ENCODE measurements at places on chromosomes 3 and 15.

DNA sequence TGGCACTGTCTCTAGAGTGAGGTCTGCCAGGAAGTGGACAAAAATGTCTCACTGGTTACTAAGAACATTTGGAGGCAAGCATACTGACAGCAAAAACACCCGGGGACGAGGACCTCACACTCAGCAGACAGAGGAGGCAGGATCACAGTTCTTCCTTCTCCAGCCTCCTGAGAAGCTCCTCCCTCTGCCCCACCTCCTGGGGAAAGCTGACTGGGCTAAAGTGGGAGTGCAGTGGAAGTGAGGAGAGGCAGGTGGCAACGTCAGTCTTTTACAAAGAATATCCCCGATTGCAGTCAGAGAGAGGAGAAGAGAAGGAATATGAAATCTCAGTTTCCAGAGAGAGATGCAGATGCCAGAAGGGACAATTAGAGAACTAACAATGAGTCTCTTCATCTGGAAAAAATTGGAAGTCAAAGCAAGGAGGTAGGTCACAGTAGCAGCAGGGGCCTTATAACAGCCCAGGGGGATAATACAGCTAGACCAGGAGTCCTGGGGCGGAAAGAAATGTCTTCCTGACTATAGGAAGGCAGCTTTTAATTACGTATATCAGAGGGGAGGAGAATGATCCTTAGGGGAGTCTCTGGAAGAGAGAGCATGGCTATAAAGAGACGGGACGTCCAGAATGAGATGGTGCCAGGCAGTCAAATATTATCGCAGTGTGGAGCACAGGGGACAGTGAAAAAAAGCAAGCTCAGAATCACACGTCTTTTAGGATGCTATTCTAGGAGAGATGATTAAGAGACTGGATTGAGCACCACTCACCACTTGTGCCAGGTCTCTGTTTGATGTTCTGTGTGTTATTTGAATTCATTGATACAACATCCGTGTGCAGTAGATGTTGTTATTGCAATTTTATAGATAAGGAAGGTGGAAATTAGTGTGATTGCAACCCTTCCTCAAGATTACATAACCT lies 47.2 kb downstream of the LEO1 start:
- DNase-seq = no peak

DNA sequence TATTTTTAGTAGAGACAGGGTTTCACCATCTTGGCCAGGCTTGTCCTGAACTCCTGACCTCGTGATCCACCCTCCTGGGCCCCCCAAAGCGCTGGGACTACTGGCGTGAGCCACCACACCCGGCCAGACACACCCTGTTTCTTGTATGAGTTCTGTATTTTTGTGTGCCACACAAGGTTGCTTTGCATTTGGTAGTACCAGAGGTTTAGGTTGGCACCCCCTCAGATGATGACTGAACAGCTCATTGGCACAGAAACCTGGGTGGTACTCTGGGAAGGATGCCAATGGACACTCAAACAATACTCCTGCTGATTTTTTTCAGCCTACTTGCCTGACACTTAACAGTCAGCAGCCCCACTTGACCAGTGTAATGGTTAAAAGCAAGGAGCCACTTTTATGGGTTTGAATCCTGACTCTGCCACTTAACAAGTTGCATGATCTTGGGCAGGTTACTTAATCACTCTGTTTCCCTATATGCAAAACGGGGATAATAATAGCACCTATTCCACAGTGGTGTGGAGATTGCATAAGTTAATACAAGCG lies 39.2 kb upstream of the BCL2A1 start:
- no peak for DNase-seq

DNA sequence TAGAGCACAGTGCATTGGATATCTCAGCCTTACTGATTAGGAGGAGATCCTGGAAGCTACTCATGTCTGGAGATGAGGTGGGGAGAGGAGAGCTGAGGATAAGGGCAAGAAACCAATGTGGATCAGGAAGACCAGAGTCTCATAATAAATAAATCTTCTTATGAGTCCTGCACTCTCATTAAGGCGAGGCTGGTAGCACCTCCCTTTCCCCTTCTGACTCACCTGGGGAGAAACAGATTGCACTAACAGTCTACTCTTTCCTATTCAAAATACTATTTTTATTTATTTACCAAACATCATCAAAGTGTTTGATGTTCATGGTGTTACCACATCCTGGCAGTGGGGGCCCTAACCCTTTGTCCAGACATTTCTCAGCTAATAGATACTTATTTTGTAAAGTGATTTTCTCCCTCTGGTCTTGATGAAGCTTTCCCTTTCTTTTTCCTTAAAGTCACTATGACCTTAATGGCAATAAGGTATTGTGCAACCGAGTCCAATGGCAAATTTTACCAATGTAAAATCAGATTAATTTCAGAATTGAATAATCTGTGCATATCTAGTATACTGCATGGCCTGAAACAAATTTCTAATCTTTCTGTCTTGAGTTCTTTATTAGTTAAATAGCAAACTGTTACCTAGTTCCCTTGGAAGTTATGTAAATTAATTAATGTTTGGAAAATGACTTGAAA lies 81.1 kb downstream of the IQCH start:
- no peak for DNase-seq

DNA sequence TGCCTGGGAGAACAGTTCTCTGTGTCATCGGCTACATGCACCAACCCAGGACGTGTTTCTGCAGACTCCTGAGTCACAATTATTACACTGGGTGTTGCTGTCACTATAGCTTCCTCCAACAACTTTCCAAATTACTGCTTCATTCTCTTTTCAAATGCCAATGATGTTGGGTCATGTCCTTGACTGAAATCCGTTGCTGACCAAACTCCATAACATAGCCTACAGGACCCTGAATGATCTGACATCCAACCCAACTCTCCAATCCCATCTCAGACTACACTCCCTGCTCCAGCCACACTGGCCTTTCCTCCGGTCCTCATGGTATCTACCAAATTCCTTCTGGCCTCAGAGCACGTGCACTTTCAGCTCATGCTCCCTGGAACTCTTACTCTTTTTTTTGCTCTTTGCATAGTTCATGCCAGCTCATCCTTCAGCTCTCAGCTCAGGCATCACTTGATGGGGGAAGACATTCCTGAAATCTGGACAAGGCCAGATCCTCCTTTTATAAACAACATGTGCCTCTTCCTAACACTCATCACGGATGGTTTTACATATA lies 108.8 kb upstream of the PTPRG start:
- no peak for DNase-seq

DNA sequence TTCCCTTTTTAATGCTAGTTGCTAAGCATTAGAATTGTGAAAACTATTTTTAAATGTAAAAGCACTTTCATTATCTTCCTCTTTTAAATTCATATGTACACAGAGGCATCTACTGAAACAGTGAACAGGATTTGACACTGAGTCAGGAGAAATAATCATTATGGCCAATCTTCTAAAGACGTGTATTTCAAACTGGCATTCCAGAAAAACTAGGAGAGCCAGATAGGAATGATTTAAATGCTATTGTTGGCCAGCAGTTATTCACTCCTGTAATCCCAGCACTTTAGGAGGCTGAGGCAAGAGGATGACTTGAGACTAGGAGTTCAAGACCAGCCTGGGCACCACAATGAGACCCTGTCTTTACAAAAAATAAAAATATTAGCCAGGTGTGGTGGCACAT lies 67.6 kb upstream of the RAP2B start:
- no peak for DNase-seq

DNA sequence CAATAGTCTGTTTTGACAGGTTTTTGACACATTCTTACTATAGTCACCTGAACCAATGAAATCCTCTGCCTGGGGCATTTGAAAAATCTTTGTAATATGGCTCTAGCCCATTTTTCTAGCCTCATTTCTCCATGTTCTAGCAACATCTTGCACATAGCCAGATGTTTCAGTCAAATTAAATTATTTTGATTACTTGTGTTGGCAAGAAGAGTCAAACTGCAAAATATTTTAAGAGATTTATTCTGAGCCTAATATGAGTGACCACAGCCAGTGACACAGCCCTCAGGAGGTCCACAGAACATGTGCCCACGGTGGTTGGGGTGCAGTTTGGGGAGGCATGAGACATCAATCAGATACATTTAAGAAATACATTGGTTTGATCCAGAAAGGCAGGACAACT lies 6.9 kb downstream of the IFT122 start:
- no peak for DNase-seq

- no peak for DNase-seq
Observed at GRCh38 chr3:94405258-94406035, 342.6 kb downstream of the NSUN3 start.

DNA sequence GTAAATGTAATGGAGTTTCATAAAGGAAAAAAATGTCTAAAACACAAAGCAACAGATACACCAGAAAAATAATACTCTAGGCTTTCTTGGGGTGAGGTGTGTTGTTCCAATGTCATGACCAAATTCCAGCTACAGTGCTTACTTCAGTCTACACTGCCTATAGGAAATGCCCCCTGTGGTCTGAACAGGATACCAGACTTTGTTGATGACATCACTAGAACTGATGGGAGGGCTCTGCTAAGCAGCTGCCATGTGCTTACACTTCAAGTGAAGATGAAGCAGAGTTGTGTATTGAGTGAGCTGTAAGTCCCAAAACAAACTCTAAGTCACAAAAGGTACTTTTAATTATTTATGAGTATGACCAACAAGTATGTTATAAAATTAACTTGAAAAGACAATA lies 456.1 kb upstream of the IL12A start:
- no peak for DNase-seq

- no peak for DNase-seq
Observed at GRCh38 chr3:152195206-152195605, 73.5 kb upstream of the MBNL1 start.

DNA sequence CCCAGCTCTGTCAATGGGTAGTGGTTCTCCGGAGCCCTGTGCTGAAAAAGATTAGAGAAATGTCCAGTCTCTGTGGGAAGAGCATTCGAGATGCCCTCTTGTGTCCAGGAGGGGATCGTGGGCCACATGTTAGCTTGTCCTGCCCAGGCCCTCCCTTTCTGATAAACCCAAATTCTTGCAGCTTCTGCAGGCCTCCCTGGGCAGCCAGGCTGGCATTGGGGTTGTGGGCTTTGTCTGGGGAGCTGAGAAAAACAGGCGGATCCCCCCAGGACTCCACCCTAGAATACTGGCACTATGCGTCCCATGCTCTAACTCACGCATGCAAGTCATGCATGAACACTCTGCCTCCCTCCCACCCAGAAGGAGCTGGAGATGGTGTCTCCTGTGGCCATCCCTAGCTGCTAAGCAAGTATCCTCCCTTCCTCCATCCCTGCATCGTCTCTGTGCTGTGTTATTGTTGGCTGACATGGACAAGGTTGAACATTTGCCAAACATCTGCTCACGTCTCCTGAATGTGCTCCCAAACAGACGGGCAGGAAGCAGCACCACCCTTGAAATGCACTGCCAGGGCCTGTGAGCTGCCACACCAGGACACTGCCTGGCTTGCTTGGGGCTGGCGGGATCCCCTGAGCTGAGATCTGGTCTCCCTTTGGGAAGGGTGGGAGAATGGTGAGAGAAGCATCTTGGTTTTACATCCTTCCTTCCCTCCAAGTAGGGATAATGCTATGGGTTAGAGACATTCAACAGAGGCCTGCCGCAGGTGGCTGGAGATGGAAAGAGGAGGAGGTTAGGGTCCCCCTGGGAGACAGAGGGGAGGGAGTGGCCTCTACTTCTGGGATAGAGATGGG lies 26.5 kb downstream of the CFAP161 start:
- DNase-seq = no peak

GRCh38 chr15:74036271-74037170 lies 42.0 kb downstream of the PML start:
- no peak for DNase-seq

DNA sequence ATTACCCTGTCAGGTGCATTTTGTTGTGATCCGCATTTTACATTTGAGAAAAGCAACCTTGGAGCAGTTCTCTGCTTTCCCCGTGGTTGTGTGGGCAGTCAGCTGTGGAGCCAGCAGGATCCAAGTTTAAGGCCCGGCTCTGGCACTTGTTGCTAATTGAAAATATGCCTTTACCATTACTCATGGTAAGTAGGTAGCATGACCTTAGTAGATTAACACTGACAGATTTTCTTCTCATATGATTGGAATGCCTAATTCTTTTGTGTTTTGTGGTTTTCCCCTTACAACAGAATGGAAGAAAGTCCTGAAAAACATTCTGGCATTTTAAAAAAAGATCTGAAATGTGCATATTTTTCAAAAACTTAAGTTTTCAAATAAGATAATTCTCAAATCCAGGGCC lies 246.5 kb upstream of the LRRN1 start:
- DNase-seq = no peak

DNA sequence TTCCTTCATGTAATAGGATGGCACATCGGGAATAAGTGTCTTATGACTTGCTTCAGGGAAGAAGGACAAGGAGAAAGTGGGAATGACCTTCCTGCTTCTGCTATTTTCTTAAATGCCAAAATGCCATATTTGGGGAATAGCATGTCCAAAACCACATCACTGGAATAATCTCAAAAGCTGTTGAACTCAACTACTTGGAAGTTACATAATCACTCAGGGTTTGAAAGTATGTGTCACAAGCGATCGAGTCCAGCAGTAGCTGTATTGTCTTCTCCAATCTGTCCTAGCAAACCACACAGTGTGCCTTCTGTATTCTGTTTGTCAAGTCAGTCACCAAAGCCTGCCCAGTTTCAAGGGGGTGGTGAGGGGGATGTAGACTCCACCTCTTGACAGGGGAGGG lies 58.3 kb upstream of the GADL1 start:
- DNase-seq = no peak

DNA sequence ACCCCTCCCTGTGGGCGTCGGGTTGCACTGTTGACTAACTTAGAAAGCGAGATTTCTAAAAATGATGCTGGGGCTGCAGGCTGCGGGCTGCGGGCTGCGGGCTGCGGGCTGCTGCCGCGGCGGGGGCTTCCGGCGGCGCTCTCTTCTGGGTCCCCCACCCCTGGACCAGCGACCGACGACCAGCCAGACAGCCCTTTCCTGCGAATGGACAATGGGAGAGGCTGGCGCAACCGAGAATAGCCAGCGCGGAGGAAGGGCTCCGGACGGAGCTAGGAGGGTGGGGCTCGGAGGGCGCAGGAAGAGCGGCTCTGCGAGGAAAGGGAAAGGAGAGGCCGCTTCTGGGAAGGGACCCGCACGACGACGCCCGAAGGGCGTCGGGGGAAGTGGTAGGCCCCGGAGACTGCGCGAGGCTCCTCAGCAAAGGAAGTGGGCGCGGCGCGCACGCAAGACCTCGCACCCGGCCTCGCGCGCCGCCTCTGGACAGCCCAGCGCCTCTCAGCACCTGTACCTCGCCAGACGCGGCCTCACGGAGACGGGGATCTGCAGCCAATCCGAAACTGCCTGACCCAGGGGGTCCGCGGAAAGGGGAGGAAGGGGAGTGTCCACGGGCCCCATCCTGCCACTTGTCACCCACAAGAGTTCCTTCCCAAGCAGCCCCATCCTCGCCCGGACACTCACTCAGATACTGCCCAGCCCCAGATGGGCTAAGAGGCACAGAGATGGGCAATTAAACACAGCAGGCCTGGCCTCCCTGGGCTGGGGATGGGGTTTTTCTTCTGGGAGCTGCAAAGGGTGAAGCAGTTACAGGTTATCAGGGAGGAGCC lies 70.7 kb downstream of the SLC12A8 start:
- DNase-seq = no peak

GRCh38 chr15:32828507-32829186 lies 110.8 kb downstream of the GREM1 start:
- no peak for DNase-seq

All from memory B cell (primary cell).